Pancreas (tissue), 10 donors: ENCODE measurements at places on chromosomes 11 and 22. TPM values are rescaled to one million over a fixed set of nuclear protein-coding genes. Genes with fewer than 3 reads are reported as not detected.

The FIBIN gene
- total RNA-seq: 1.3 TPM

The OR6A2 gene
- total RNA-seq: 0.06 TPM

The BTBD18 gene
- total RNA-seq: not detected

The PARVA gene
- 61.9 TPM for total RNA-seq

The RAB36 gene
- 2.6 TPM for total RNA-seq

The BRSK2 gene
- 53.0 TPM for total RNA-seq

The PNPLA3 gene
- 0.34 TPM for total RNA-seq

The GP1BB gene
- total RNA-seq: 1.5 TPM
